Activated T-cell treated with anti-CD3 and anti-CD28 coated beads, Interleukin-2, amount 50 U/mL, for 48 hours (primary cell): ENCODE measurements at places on chromosomes 6 and 20.

GRCh38 chr6:127273499-127273898 is 6.8 kb downstream of the RNF146 start:
- DNase-seq = no peak

DNA sequence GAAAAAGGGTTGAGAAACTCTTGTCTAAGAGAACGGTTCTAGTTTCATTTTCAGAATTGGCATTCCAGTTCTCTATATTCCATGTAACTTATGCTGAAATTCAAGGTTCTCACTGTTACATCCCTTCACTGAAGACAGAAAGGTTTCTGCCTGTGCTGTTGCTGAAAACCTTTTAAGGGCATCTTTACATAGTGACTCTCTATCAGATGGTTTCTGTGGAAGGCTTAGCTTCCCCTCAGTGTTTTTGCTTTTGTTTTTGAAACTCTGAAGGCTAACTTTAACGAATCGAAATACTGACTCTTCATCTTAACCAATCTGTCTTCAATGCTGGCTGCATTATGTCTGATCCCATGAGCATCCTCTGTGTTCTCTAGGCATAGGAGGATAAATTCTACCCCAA is 1286.2 kb upstream of the EYS start:
- no peak for DNase-seq

DNA sequence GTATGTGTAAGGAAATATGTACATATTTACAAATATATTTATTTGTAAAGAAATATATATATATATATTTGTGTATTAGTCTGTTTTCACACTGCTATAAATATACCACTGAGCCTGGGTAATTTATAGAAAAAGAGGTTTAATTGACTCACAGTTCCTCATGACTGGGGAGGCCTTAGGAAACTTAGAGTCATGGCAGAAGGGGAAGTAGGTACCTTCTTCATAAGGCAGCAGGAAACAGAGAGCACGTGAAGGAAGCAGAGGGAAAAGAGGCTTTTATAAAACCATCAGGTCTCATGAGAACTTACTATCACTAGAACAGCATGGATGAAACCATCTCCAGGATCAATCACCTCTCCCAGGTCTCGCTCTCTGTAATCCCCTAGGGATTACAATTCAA is 644.5 kb upstream of the HS3ST5 start:
- DNase-seq = no peak

DNA sequence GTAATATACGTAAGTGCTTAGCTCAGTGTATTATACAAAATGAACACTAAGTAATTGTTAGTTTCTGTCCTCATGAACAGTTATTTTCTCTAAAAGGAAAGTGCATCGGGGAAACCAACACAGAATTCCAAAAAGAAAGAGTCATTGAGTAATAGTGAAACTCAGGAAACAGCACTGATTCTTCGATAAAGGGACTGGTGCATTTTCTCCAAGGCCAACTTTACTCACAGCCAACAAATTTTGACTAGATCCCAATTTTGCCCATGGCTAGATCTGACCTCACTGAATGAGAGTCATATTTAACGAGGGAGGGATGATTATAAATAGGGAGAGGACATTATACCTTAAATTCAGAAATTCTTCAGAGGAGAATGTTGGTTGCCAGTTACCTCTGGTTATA is 390.9 kb upstream of the NRSN1 start:
- no peak for DNase-seq

DNA sequence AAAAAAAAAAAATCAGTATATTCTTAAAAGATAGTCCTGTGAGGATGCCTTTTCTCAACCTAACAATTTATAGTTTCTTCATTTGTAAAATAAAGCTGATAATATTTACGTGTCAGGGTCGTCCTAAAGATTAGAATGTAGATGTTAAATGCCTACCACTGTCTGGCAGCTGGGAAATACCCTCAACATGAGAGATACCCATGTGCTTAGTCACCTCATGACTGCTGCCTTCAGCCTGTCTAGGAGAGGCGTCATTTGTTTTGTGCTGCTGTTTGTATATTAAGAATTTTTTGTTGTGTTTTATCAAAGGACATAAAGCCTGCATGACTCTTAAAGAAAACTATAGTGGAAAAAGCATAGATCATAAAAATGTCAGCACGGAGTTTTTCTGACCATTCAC is 9.5 kb downstream of the FAM120B start:
- no peak for DNase-seq

DNA sequence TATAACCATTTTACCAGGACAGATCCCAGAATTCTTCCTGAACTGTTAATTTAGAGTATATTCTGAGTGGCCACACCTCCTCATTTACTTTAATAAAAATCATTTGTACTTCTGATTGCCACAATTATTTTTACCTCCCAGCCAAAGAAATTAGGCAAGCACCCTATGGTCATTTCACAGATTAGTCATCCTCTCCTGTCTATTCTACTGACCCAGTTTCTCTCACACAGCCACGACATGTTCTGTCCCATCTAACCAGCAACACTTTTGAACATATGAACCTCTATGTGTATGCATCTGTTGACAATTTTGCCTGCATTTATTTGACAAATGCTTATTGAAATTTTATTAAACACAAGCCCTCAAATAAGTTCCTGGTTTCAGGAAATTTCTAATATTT is 202.6 kb upstream of the STXBP5 start:
- DNase-seq = no peak

DNA sequence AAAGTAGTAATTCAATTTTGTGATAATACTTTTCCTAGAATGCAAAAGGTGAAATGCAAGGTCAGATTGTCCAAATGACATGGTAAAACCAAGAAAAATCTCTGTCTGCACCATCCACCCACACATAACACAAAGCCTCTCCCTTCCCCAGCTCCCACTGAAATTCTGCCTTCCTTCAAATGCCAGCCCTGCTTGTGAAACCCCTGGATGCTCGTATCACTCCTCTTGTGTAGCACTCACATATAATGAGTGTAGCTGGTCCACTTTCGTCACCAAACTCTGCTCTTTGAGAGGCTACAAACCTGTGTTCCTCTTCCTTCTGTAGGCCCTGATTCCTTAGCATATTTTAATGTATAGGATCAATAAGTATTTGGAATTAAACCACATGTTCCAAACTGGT is 123.6 kb upstream of the BEND6 start:
- no peak for DNase-seq

GRCh38 chr20:46900086-46900485 is 5.4 kb downstream of the EYA2 start:
- DNase-seq = no peak

DNA sequence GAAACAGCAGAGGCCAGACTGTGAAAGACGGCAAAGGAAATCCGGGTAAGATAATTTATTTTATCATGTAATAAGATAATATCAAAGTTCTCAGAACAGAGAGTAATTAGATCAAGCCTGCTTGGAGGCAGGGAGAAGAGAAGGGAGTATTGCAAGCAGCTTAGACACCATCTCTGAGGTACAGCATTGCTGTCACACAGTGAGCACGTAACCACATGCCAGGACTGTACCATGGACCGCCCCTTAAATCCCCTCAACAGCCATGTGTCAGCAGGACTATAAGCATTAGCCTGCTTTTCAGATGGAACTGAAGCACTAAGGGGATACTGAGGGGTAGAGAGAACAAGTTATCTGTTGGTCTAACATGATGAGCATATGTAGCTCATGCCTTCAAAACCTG is 141.5 kb downstream of the C6orf118 start:
- DNase-seq = no peak

DNA sequence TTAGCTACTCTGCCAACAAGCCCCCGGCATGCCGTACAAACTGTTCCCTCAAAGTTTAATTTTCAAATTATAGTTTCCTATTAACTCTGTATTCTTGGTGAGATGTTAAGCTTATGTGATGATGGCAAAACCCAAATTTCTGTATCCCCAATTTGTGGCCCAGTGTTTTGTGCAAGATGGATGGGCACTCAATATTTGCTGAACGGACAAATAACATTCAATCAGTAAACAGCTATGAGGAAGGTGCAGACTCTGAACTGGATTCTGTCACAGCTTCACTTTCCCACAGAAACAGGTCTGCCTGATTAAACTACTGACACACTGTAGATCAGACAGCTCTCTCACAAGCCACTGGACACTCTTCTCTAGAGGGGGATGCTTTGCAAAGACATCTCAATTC is 54.1 kb downstream of the NUDT3 start:
- no peak for DNase-seq

GRCh38 chr6:29816030-29816429 is 11.6 kb upstream of the HLA-G start:
- DNase-seq = no peak

GRCh38 chr6:125792680-125793079 is 1.9 kb downstream of the NCOA7 start:
- no peak for DNase-seq

GRCh38 chr6:11628562-11628961 is 91.0 kb downstream of the TMEM170B start:
- DNase-seq = no peak

DNA sequence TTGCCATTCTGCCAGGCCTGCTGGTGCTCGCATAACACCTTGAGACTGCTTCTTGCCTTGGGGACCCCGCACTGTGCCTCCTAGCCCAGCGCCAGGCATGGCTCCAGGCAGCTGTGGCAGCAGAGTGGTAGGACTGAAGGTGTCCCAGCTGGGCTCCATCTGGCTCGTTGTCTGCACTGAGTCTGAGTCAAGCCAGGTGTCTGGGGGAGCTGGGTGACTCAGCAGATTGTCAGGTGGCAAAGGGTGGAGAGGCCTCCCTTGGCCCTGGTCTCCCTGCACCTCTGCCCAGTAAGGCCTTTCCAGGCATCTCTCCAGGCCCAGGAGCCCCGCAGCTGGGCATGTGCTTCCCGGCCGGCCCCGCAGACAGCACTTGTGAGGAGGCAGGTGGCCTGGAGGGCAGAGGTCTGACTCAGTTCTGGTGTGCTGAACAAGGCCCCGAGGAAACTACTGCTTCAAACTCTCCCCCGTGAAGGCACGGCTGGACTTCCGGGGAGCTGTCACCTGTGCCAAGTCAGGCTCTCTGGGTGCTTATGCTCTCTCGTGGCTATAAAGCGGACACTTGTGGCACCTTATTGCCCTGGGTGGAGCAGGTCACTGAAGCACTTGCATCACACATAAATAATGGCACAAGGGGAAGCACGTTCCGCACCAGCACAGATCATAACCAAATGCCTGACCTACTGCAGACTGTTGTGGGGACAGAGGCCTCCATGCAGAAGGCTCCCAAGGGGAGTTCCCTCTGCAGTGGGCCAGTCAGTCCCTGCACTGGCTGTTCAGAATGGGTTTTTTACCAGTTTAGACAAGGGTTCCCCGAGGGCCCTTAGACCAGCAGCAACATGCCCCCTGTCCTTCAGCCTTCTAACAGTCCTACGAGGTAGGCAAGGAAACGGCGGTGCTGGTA is 27.5 kb downstream of the FOXC1 start:
- DNase-seq = no peak

- DNase-seq = no peak
Measured at GRCh38 chr20:25043499-25044260, 14.3 kb downstream of the ACSS1 start.

DNA sequence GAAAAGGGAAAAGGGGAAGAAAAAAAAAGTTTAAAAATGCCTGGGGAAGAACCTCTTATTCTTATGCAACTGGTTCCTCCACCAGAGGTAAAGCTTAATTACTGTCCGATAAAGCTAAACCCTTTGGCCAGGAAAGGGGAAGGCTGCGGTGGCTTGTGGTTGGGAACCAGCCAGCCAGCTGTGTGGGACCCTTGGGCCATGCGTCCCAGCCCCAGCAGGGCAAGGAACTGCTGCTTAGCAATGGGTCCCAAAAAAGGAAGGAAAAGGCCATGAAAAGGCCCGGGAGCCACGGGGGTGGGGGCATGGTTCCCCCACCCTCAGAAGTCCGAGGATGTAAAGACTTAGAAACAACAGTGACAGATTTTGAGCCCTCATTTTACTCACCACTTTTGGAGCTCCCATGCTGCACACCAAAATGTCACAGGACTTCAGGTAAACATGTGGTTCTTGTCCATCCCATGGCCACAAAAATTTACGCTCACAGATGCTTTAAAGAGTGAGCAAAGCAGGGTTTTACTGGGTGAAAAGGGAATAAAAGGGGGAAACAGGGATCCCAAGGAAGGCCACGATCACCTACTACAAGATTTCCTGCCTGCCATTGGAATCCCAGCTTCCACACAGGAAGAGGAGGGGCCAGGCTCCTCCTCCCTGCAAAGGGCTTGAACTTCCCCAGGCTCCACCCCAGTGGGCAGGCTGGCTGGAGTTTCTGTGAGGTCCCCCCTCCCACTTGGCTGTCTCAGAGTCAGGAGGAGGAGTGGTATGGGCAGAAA is 1234.7 kb upstream of the GJE1 start:
- no peak for DNase-seq

GRCh38 chr6:32081168-32081990 is 27.8 kb downstream of the TNXB start:
- no peak for DNase-seq

DNA sequence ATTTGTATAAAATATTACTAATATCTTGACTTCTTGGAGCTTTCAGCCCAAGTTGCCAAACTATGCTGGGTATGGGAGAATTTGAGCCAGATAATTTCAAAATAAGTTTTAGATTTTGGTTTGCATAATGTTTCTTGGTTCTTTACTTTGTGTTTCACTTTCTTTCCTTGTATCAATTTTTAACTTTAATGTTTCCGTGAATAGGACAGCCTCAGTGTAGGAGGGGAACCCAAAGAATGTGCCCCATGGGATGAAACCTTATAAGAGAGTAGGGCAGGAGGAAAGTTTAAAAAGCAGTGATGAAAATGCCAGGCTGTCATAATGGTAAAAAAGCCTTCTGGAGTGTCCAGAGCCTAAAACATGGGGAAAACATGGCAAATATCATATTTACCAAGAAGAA is 252.4 kb upstream of the IRAK1BP1 start:
- no peak for DNase-seq

GRCh38 chr6:52310932-52311331 is 26.4 kb upstream of the MCM3 start:
- no peak for DNase-seq

DNA sequence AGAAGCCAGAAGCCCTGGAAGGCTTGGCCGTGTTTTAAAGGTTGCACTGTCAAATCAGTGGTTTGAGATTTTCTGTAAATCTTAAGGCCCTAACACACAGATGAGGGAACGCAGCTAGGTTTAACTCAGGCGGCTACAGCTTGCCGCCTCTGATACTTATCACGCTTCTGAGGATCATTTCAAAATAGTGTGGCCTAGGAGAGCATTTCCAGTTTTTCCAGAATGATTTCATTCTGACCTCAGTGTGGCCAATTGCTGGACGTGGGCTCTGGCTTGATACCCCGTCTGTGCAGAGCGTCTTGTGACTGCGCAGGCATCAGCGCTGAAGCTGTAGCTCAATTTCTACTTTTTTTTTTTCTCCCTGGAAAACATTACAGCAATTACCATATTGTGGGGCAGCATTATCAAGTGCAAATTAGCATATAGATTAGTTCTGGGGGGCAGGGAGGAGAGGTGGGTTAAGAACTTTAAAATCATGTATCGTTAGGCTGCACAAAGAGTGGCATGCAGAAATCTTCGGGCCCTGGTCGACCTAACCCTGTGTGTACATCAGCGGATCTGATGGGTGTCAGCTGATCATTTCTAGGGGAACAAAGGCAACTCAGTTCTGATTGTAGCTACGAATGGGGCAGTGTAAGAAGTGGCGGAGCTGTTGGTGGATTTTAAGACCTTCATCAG is 105.0 kb upstream of the EEF1E1 start:
- no peak for DNase-seq

- DNase-seq = no peak
Measured at GRCh38 chr6:56291302-56291917, 44.0 kb upstream of the COL21A1 start.
